SJCRH30 (cell line): ENCODE measurements at places on chromosomes 12 and 14. TPM values are rescaled to one million over a fixed set of nuclear protein-coding genes. Genes with fewer than 3 reads are reported as not detected.

- DNase-seq: no peak
- no peak overlapping the region for H3K4me3 ChIP-seq
- H3K27ac ChIP-seq: no peak overlapping the region
- H3K27me3 ChIP-seq: no peaks in the 10 kb centered on the region
Measured at GRCh38 chr12:126914170-126914793, 1352.7 kb upstream of the TMEM132C start.

DNA sequence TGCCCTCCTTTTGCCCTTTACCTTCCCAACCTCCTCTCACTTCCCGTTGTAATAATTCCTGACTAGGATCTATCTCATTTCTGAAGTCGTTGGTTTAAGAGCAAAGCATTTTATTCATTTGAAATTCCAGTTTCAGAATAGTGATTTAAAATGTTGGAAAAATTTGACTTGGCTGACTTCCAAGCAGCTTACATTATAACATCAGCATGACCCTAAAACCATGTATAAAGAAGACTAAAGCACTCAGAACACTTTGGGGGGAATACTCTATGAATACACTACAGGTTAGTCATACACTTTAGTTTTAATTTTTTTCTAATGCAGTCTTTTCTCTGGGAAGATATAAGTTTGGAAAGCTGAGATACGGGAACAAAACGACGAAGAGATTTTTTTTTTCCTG, 161.1 kb downstream of the BTG1 start:
- no peak for DNase-seq
- peaks cover 4% of the 10 kb centered on the region; the same call in 1 of the 2 replicates for H3K4me1 ChIP-seq
- H3K27ac ChIP-seq: peak overlapping the region; percentile 13; the same call in 1 of the 2 replicates
- H3K36me3 ChIP-seq: no peaks in the 10 kb centered on the region

Gene IAPP
- total RNA-seq: not detected in 2 replicates

GRCh38 chr14:44180975-44181374, 326.1 kb downstream of the FSCB start:
- H3K27me3 ChIP-seq: no peaks in the 10 kb centered on the region
- peak; percentile 38 for DNase-seq
- H3K4me1 ChIP-seq: peaks cover 5% of the 10 kb centered on the region
- H3K27ac ChIP-seq: no peak overlapping the region; the same call in 1 of the 2 replicates

Gene KRT86
- total RNA-seq: 0.25 and 0.30 TPM in 2 replicates

- H3K4me1 ChIP-seq: peaks cover 22% of the 10 kb centered on the region
- H3K27ac ChIP-seq: no peak overlapping the region
- no peaks in the 10 kb centered on the region for H3K27me3 ChIP-seq
- no peak overlapping the region for H3K4me3 ChIP-seq
- no peak for DNase-seq
Measured at GRCh38 chr14:32137313-32137712, 60.2 kb downstream of the ARHGAP5 start.

GRCh38 chr12:128445415-128446127, 178.6 kb downstream of the TMEM132C start:
- H3K27me3 ChIP-seq: no peaks in the 10 kb centered on the region
- H3K27ac ChIP-seq: no peak overlapping the region; the same call in 1 of the 2 replicates
- DNase-seq: no peak

GRCh38 chr14:81147140-81147897, 73.4 kb downstream of the GTF2A1 start:
- no peak overlapping the region for H3K4me3 ChIP-seq
- H3K36me3 ChIP-seq: no peaks in the 10 kb centered on the region
- H3K27me3 ChIP-seq: no peaks in the 10 kb centered on the region
- DNase-seq: no peak

Gene DCN
- 0.28 and 0.32 TPM in 2 replicates for total RNA-seq

Gene CYP27B1
- total RNA-seq: 72.6 and 97.4 TPM in 2 replicates

Gene TEDC1
- 30.9 and 37.4 TPM in 2 replicates for total RNA-seq

DNA sequence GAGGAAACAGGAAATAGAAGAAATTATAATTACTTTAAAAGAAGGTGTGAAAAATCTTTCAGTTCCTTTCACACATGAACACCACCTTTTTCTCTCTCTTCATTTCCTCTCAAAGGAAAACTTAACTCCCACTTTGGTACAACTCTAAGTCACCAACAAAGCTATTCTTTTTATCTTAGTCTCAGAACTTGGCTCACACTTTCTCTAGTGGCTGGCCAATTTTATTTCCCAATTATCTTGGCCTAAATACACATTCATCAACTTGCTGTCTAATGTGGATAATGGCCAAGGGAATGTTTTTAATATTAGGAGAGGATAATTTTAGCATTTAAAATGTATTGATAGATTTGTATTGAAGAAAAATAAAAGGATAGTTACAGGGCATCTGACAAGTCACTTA, 64.5 kb upstream of the NAV3 start:
- H3K4me3 ChIP-seq: no peak overlapping the region
- no peak for DNase-seq
- no peaks in the 10 kb centered on the region for H3K36me3 ChIP-seq
- H3K27me3 ChIP-seq: no peaks in the 10 kb centered on the region
- H3K4me1 ChIP-seq: no peaks in the 10 kb centered on the region
- H3K27ac ChIP-seq: no peak overlapping the region
